ENCODE measurements at places on chromosomes 1 and 21. TPM values are rescaled to one million over a fixed set of nuclear protein-coding genes. Genes with fewer than 3 reads are reported as not detected.

CFAP107 gene
- total RNA-seq: not detected

PTPN22 gene
- total RNA-seq: not detected

CD48 gene
- 5.3 TPM for total RNA-seq

CD1D gene
- 0.45 TPM for total RNA-seq

ZNF697 gene
- total RNA-seq: 17.9 TPM

PKLR gene
- not detected for total RNA-seq

LRRC8B gene
- total RNA-seq: 24.2 TPM

S100A9 gene
- 285 TPM for total RNA-seq

KCNN3 gene
- 3.5 TPM for total RNA-seq

LHX8 gene
- 0.22 TPM for total RNA-seq

LIX1L gene
- total RNA-seq: 21.3 TPM

HSD3B2 gene
- not detected for total RNA-seq

TMEM50B gene
- 399 TPM for total RNA-seq

NTRK1 gene
- 0.59 TPM for total RNA-seq

CTTNBP2NL gene
- total RNA-seq: 11.8 TPM

PIK3R3 gene
- 17.9 TPM for total RNA-seq

RUSC1 gene
- total RNA-seq: 20.1 TPM

NHLH1 gene
- not detected for total RNA-seq

LIN28A gene
- total RNA-seq: not detected

MYOG gene
- not detected for total RNA-seq

COL11A1 gene
- 1.3 TPM for total RNA-seq

DENND2C gene
- 3.8 TPM for total RNA-seq

ZYG11A gene
- total RNA-seq: 6.7 TPM

ZBTB8A gene
- 14.0 TPM for total RNA-seq

NFIA gene
- 107 TPM for total RNA-seq

OR10J1 gene
- not detected for total RNA-seq

MTARC2 gene
- 79.8 TPM for total RNA-seq

FCRL6 gene
- 0.71 TPM for total RNA-seq

LCA5L gene
- total RNA-seq: 5.4 TPM

OR2L5 gene
- not detected for total RNA-seq

C1orf141 gene
- total RNA-seq: not detected

ATP1A2 gene
- total RNA-seq: 1.5 TPM

SAMD13 gene
- 5.6 TPM for total RNA-seq

E2F2 gene
- 0.17 TPM for total RNA-seq

BRDT gene
- total RNA-seq: not detected

Data from thyroid gland (tissue), 4 donors.